COLO829 (cell line): ENCODE measurements at places on chromosomes 16 and 17.

- DNase-seq = no peak
Measured at GRCh38 chr17:80529104-80529903, 15.3 kb upstream of the RPTOR start.

- no peak for DNase-seq
Measured at GRCh38 chr17:17683710-17684365, 2.6 kb downstream of the RAI1 start.

- DNase-seq = no peak
Measured at GRCh38 chr16:24758373-24758772, 28.9 kb downstream of the TNRC6A start.

GRCh38 chr16:56758930-56759329 is 29.0 kb downstream of the NUP93 start:
- no peak for DNase-seq

- no peak for DNase-seq
Measured at GRCh38 chr17:9299695-9300094, 275.9 kb downstream of the STX8 start.

GRCh38 chr16:81478876-81479511 is 34.4 kb downstream of the CMIP start:
- DNase-seq = no peak

GRCh38 chr16:85173146-85173980 is 61.1 kb upstream of the CIBAR2 start:
- DNase-seq = no peak

GRCh38 chr17:29190039-29190438 is 9.8 kb upstream of the MYO18A start:
- DNase-seq = no peak
